ENCODE measurements at places on chromosomes 7 and 10.
A peak's percentile ranks its signal among the peaks of the same experiment; 100 is the strongest.

GRCh38 chr7:106317971-106318370 is 33.2 kb upstream of the NAMPT start:
- DNase-seq, result no peak

DNA sequence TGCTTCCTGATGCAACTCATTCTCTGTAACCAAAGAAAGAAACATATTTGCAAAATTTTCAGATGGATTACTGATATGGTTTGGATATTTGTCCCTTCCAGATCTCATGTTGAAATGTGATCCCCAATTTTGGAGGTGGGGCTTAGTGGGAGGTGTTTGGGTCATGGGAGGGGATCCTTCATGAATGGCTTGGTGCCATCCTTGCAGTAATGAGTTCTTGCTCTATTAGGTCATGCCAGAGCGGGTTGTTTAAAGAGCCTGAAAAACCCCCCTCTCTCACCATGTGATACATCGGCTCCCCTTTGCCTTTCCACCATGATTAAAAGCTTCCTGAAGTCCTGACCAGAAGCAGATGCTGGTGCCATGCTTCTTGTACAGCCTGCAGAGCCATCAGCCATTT is 43.8 kb upstream of the PRKG1 start:
- no peak for DNase-seq

- DNase-seq, result no peak
Measured at GRCh38 chr10:77611221-77611620, 26.4 kb downstream of the KCNMA1 start.

DNA sequence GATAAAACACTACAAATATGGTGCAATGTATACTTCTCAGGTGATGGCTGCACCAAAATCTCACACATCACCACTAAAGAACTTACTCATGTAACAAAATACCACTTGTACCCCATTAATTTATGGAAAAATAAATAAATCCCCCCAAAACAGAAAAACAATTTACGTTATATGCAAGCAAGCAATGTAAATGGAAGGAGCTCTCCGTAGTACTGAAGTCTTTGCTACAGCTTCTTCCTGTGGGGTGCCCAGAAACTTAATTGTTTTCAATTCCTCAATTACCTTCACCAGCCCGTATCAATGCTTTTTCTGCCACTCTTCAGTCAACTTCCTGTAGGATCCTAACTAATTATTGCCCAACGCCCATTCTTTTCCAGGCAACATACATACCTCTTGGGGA is 138.1 kb downstream of the RELN start:
- no peak for DNase-seq

GRCh38 chr10:17528306-17528862 is 74.0 kb upstream of the ST8SIA6 start:
- DNase-seq, result no peak

DNA sequence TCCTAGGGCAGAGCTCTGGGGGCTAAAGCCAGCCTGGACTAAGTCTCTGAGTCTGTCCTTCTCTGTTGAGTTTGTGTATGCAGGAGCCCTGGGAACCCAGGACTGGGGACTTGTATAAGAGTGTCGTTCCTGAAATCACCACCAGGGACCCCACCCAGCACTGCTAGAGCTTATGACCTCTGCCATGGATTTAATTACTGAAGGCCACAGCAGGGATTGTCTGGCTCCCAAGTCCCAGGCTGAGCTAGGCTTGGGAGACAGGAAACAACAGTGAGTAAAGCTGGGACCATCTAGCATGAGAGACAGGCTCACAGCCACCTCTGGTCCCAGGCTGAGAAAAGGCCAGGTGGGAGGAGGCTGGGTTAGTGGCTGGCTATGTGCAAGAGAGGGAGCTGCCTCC is 1.4 kb upstream of the TSPAN15 start:
- peak; percentile 37 for DNase-seq

DNA sequence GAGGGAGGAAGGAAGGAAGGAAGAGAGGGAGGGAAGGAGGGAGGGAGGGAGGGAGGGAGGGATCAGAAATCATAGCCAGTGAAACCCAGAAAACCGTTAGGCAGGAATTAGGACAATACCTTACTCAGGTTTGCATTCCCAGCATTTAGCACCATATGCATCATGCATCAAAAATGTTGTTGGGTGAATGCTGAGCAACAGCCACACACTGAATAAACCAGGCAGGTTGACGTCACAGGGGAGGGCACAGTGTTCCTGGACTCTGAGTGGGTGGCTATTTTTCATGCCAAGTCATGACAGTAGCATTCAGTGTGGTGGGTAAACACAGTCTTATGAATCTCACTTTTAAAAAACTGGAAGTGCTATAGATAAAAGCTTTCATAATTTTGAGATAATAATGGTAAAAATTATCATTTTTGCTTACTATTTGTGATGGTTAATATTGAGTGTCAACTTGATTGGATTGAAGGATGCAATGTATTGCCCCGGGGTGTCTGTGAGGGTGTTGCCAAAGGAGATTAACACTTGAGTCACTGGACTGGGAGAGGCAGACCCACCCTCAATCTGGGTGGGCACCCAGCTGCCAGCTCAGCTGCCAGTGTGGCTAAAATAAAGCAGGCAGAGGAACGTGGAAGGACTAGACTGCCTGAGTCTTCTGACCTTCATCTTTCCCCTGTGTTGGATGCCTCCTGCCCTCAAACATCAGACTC is 199.1 kb upstream of the PRKCQ start:
- DNase-seq, result no peak

DNA sequence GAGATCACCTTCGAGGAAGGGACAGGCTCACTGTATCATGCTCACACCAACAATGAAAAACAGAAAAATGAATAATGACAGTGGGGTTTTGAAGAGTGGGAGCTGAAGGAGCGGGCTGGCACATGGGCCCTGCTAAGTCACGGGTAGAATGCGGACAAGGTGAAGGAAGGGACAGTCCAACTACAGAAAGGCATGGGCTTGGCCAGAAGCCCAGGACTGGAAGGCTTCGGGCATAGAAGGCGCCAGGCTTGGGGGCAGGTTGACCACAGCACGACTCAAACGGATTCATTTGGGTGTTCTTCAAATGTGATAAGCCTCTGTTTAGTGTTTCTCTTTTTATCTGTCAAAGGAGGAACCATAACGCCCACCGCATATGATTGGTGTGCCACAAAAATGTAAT is 509.5 kb downstream of the CCSER2 start:
- no peak for DNase-seq

DNA sequence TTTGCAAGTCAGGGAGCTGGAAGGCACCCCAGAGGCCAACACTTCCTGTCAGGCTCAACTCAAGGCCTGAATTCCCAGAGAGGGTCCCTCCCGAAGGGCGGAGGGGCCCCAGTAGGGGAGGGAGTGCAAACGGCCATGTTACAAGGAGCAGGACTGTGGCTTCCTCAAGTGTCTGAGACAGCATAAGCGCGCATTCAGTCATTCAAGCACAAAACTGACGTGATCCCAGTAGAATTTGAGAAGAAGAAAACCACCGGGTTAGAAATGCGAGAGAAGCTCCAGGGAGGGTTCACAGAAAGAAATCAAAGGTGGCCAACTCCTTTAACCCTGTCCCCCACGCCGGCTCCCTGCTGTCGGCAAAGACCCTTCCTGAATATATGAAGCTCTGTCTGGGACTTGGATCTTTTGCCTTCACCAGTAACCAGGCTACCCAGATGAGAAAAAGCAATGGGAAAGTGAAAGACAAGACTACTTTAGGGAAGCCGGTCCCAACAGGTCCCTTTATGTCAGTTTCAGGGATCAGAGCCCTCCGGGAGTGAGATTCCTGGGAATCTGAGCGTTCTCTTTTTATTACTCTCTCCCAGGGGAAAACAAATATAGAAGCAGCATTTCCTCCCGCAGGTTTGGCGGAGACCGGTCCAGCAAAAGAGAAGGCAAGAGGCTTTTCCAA is 1.3 kb downstream of the AFAP1L2 start:
- DNase-seq, result no peak

DNA sequence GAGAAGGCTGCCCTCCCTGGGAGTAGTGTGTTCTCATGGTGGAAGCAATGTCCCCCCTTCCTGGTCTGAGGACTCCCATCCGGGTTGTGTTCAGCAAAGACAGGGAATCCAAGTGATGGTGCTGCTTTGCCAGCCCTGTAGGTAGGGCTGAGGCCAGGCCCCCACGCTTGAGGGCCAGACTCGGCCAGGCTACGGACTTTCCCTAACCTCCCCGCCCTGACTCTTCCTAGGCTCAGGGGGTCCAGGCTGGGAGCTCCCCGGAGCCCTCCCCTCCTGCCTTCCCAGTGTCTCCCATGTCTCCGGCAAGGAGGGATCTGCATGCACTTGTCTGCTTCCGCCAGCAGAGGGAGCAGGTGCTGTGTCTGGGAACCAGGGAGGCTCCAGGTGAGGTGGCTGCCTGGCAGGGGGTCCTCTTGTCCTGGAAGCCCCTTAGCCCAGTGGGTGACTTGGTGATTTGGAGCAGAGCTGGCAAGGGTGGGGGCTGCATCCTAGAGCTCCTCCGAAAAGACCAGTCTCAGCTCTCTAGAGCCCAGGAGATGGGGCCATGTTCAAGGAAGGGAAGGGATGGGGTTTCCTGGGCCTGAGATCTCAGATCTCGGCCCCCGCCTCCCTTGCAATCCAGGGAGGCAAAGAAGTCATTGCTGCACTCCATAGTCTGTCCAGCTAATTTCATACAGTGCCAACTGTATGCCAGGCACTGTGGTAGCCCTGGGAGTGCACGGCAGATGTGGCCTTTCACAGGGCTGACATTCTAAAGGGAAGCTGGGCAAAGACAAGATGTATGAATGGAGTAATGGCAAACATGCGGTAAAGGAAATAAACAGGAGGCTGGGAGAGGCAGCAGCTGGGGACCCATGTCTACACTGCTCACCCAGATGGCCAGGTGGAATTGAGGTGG is 20.3 kb upstream of the SFRP5 start:
- DNase-seq, result peak; percentile 57

DNA sequence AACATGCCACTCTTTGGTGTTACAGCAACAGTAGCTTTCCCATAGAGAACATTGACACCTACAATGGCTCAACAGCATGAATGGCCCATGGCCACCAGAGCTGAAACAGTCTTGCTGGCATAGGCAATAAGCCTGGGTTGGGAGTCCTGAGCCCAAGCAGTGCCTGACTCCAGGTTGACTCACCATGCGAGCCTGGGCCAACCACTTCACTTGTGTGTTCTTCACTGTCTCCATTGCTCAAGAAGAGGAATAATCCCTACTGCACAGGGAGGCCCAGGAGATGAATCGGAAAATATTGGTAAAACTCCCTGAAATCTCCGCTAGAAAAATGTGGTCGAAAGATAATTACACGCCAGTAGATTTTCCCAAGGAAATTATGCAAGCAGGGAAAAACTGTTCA is 89.2 kb upstream of the INHBA start:
- DNase-seq, result no peak

- DNase-seq, result no peak
Measured at GRCh38 chr10:49242604-49243003, 54.4 kb upstream of the TMEM273 start.

DNA sequence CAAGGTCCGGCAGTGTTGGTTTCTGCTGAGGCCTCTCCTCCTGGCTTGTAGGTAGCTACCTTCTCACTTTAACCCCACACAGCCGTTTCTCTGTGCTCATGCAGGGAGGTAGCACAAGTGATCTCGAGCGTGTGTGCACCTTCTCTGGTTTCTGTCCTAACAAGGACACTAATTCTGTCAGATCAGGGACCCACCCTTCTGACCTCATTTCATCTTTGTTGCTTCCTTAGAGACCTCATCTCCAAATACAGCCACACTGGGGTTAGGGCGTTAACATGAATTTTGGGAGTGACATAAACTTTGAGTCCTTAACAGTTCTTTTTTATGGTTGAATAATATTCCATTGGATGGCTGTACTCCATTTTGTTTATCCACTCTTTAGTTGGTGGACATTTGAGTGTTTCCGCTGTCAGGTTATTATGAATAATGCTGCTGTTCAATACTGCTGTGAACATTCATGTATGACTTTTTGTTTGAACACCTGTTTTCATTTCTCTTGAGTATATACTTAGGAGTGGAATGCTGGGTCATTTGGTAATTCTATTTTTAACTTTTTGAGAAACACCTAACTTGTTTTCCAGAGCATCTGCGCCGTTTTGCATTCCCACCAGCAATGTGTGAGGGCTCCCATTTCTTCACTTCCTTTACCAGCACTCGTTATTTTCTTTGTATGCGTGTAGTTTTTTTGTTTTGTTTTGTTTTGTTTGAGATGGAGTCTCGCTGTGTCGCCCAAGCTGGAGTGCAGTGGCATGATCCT is 57.5 kb downstream of the LCOR start:
- peak; percentile 15 for DNase-seq

DNA sequence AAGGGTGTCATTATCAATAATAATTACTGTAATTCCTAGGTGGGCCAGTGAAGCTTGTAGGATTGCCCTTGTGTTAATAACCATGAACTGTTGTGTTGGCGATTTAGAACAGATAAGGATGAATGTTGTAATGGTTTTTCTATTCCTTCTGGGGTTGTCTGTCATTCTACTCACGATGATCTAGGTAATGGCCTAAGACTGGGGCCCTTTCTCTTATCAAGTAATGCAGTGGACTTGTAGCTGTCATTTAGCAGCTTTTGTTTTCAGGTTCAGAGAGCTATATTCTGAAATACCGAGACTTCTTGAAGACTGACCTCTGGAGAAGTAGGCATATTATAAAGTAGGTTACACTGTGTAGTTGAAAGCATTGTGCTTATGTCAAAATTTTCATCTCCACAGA is 110.2 kb downstream of the TAF3 start:
- DNase-seq, result no peak

GRCh38 chr7:131459256-131459655 is 97.2 kb downstream of the PODXL start:
- no peak for DNase-seq

- no peak for DNase-seq
Measured at GRCh38 chr10:86438091-86438749, 71.6 kb upstream of the GRID1 start.

GRCh38 chr7:139725077-139725476 is 52.7 kb downstream of the HIPK2 start:
- DNase-seq, result no peak

DNA sequence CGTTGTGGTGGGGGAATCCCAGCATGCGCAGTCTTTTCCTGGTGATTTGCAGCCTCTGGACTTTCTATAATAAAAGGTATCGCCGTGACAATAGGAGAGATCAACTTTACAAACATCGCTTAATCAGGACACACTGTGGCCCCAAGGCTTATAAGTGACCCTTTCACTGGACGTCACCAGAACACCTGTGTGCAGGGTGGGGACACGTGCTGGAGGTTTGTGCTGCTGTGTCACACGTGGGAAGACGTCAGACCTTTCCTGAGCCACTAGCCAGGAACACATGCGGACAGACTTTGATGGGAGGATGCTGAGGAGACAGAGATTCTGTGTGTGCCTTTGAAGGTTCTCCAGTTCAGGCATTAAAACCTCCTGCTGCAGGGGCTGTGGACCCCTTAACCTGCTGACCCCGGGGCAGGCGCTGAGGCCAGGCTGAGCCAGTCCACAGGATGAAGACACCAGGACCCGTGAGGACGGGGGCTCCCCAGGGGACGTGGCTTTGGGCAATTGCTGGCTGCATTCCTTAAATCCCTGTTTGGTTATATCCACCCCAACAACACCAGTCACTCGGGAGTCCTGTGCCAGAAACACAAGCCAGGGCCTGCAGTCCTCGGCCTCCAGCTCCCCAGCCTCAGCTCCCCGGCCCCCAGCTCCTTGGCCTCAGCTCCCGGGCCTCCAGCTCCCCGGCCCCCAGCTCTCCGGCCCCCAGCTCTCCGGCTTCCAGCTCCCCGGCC is 183.4 kb downstream of the PTPRN2 start:
- DNase-seq, result no peak

Data from NCI-H2081 (cell line).